Urinary bladder (tissue), 4 donors: ENCODE measurements at places on chromosomes 2 and 18.

DNA sequence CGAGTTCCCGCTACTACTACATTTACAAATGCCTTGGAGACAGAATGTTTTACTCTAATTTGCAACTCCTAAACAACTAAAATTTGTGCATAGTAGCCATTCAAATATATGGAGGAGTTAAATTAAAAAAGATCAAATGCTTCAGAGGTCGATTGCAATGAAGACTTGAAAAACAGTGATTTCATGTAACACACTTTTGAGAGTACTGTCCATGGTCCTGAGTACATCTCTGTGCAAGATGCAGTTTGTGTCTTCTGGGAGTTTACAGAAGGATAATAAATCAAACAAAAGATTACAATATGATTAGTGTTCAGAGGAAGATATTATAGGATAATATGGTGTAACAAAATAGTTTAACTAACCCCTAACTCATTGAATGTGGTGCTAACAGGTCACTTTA, 894.7 kb downstream of the TMEM182 start:
- no peak for DNase-seq

- no peak for DNase-seq
Observed at GRCh38 chr18:9066817-9067306, 35.6 kb upstream of the NDUFV2 start.

DNA sequence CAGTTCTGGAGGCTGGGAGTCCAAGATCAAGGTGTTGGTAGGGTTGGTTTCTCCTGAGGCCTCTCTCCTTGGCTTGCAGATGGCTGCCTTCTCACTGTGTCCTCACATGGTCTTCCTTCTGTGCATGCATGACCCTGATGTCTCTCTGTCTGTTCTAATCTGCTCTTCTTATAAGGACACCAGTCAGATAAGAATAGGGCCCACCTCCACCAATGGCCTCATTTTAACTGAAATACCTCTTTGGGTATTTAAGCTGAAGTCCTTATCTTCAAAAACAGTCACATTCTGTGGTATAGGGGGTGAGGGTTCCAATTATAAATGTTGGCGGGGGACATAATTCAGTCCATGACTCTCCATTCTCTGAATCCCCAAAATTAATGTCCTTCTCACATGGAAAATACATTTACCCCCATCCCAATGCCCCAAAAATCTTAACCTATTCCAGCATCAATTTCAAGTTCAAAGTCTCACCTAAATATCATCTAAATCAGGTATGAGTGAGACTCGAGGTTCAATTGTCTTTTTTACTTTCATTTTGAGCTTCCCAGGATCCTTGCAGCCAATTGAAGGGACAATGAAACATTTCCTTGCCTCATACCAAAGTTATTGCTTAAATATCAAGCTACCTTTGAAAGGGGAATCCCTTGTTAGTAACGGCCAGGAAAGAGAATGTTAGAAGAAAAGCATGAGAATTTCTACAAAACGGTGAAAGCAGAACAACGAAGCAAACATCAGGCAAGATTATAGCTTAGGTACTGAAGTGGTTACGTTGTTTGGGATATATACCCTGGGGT, 20.6 kb upstream of the CNOT11 start:
- no peak for DNase-seq

DNA sequence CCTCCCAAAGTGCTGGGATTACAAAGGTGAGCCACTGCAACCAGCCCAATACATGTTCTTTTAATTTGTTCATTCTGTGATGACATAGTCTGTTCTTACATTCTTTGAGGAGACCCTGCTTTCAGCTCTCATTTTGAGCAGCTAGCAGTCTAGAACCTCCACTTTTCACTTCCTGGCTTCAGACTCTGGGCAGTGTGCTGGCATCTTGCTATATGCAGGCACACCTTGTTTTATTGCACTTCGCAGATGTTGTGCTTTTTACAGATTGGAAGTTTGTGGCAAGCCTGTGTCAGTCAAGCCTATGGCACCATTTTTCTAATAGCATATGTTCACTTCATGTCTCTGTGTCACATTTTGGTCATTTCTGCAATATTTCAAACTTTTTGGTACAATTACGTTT, 72.4 kb downstream of the PRKCE start:
- no peak for DNase-seq

DNA sequence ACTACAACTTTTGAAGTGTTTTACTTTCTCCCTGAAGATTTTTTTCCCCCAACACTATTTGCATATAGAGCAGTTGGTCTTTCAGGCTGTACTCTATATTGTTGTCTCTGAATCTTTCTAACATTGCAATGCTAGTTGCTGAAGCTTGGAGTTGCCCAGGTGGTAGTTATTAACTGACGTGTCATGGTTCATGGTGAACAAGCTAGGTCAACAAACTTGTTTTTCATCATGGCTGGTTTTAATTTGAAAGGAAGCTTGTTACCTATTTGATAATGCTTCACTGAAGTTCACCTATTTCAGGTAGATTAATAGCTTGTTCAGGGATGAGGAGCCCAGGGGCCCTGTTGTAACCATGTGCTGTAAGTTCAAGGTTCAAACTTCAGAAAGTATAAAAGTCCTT, 158.8 kb upstream of the ZEB2 start:
- DNase-seq: no peak

- DNase-seq: no peak
Observed at GRCh38 chr2:84033347-84033974, 425.6 kb downstream of the SUCLG1 start.

- DNase-seq: no peak
Observed at GRCh38 chr2:104405623-104406022, 448.3 kb upstream of the POU3F3 start.

- no peak for DNase-seq
Observed at GRCh38 chr2:80591233-80591632, 286.7 kb upstream of the LRRTM1 start.

DNA sequence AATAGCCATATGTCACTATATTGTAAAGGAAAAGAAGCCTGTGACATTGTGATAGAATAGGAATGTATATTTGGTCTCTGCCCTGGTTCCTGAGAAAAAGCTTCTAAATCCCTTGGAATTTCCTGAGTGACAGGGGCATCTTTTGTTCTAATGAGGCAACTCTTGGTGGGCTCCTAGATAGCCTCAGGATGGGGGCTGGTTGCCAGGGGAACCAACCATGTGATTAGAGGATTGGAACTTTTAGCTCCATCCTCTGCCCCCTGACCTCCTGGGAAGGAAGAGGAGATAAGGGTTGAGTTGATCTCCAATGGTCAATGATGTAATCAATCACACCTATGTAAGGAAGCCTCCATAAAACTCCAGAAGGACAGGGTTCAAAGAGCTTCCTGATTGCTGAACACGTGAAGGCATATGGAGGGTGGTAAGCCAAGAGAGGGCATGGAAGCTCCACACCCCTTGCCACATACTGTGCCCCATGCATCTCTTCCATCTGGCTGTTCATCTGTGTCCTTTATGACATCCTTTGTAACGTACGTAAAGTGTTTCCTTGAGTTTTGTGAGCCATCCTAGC, 2.9 kb upstream of the ME2 start:
- no peak for DNase-seq

DNA sequence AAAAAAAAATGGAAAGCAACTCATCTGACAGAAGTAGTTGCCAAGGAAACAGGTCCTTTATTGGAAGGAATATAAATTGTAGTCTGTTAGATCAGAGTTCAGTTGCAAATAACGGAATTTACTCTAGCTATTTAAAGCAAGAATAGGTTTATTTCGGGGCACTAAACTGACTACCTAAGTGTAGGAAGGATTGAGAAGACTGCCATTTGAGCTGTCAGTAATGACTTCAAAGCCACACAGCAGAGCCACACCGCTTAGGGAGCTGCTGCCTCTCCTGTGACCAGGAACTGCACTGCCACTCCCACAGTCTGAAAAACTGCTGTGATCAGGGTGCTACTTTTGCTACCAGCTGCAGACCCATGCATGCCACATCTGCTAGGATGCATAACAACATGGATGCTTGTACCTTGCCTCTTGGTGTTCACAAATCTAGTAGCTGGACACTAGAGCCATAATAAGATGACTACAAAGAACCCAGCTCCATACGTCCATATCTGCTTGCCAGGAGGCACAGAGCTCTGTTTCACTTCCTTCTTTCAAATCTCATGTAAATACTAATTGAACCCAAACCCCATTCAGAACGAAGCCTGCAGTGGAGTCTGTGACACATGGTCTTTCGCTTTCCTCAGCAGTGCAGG, 2.2 kb downstream of the DSG2 start:
- DNase-seq: no peak

- DNase-seq: no peak
Observed at GRCh38 chr2:218402911-218403411, 3.3 kb downstream of the CTDSP1 start.

DNA sequence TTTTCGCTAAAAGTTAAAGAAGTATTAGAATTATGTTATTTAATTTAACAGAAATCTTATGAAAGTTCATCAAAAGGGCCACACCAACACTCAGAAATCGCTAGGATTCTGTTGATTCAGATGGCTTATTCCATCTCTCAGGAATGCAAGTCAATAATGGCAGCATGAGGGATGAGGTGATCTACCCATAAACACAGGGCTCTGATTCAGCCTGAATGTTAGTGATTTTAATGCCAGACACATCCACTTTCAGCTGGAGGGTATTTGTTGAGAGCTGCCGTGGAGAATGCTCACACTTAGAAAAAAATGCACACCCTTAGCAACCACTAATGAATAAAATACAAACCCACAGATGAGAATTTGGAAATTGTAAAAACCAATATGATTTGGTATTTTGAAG, 173.3 kb upstream of the ERBB4 start:
- no peak for DNase-seq

DNA sequence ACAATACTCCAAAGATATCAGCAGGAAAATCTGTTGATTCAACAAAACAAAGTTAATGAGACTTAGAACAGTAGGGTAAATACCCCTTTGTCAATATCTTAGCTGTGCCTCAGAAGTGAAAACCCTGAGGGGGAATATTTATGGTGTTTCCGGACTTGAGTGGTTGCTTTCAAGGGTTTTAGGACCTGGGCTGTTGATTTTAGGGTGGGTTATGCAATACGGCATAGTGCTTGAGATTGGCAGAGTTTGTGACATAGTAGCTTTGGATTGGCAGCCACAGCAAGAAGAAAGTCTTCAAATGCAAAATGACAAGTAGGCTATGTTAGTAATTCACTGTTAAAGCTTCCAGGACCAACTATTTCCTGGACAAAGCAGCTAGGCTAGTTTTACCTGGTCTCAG, 826.3 kb upstream of the CDH2 start:
- no peak for DNase-seq

GRCh38 chr18:1438967-1439366, 534.3 kb downstream of the ADCYAP1 start:
- DNase-seq: no peak

GRCh38 chr2:8049176-8049575, 632.7 kb upstream of the ID2 start:
- no peak for DNase-seq

DNA sequence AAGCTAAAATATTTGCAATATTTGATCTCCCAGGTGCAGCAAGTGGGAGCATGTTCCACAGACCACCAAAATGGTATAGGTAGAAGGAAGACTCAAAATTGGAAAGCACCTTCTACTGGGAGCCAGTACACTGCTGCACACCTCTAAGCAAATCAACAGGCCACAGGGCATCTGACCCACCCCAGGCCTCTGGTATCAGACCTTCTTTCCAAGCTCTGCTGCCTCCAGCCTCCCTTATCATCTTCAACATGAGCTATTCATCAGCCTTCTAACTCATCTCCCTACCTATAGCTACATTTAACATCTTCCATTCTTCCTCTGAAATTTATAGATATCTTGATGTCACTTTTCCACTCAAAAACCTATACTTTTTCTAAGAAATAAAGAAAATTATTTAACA, 294.8 kb downstream of the ZEB2 start:
- no peak for DNase-seq

- DNase-seq: no peak
Observed at GRCh38 chr2:55418072-55418471, 1.6 kb downstream of the CCDC88A start.

GRCh38 chr18:34493566-34494358, 216.3 kb upstream of the DTNA start:
- DNase-seq: no peak

- DNase-seq: no peak
Observed at GRCh38 chr2:85992611-85993010, 103.8 kb upstream of the ST3GAL5 start.

DNA sequence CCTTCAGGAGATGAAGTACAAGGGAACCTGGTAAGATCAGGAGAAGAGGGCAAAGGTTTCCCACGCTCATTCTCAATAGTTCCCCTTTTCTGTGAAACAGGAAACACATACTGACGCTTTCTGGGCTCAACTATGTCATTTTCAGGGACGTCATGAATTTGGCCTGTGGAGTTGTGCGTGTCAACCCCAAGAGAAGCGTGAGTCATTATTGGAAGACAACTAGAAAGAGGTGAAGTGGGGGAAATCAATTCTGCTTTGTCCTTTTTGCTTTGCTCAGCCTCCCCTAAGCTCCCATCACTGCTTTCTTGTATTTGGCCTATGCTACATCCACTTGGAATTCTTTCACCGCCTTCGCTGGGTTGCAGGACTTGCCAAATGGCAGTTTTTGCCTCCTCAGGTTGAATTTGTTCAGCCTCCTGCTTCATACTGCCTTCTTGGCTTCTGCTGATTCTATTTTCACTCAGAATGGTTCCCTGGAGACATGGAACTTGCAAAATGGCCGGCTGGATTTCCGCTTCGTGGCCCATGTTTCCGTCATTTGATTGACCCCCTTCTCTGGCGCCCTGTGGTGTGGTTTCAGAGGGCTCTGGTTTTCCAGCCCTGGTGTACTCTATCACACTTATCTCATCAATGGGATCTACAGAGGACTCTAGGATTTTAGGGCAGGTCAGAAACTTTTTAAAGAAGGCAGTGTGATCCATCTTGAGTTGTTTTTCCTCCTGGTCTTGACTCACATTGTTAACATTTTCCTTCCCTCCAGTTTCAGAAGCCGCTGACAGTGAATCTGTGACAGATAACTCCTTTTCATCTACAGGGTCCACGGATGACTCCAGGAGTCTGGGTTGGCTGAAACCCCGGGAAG, 93.3 kb downstream of the ALPK2 start:
- no peak for DNase-seq

DNA sequence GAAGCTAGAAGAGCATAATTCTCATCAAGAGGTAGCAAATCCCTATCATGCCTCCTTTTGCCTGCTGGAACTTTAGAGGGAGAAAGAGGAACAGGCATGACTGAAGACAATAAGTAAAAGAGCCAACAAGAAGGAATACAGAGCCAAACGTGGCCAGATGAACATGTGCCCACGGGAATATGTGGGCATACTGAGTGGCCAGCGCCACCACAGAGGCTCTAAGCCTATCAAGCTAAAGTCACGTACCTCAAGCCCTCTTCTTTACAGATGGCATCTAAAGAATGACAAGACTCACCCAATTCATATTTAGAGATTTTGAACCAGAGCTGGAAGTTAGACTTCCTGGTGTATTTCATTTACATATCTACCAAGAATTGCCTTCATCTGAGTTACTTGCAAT, 59.9 kb upstream of the ITGA4 start:
- no peak for DNase-seq
